AG20443 (cell line): ENCODE measurements at places on chromosomes 4 and X.
A peak's percentile ranks its signal among the peaks of the same experiment; 100 is the strongest.

DNA sequence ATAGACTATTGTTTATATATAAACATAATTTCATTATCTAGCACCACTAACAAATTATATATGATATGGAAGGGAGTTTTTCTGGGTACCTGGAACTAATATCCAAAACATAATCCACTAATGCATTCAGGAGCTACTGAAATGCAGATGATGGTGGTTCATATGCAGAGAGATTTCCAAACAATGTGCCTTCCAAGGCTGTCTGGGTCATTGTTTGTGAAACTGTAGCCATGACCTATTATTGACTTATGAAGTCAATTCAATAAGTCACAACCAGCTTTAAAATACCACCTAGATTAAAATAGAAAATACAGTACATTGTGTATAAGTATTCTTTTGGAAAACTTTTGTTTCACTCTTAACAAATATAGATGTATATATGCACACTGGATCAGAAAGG lies 237.0 kb upstream of the PRPS2 start:
- no peak for DNase-seq

- DNase-seq, result peak; percentile 53
Measured at GRCh38 chr4:2424581-2424980, 5.8 kb downstream of the CFAP99 start.

GRCh38 chr4:183469285-183469684 lies 24.8 kb downstream of the CDKN2AIP start:
- DNase-seq, result no peak

DNA sequence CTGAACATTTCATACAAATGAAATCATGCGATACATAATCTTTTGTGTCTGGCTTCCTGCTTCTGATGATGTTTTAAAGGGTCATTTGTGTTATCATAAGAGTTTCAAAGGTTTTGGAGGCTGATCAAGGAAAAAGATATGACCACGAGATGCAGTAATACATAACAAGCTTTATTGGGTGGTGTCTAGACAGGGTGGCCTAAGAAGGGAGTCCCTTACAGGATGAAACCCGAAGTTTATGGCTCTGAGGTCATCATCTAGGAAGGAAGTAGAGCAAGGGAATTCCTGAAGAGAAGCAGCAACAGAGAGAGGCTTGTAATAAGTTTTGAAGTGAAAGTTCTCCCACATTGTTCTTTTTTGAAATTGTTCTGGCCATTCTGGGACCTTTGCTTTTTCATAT lies 40.8 kb upstream of the SOD3 start:
- DNase-seq, result no peak

- no peak for DNase-seq
Measured at GRCh38 chr4:172826861-172827260, 341.8 kb upstream of the GALNT7 start.
